ENCODE measurements at places on chromosomes 1 and 21.

- DNase-seq = no peak
Observed at GRCh38 chr1:95340061-95340460, 106.1 kb downstream of the RWDD3 start.

GRCh38 chr1:185292237-185292636 is 24.8 kb downstream of the IVNS1ABP start:
- DNase-seq = no peak

- no peak for DNase-seq
Observed at GRCh38 chr1:241396747-241397681, 40.0 kb upstream of the RGS7 start.

DNA sequence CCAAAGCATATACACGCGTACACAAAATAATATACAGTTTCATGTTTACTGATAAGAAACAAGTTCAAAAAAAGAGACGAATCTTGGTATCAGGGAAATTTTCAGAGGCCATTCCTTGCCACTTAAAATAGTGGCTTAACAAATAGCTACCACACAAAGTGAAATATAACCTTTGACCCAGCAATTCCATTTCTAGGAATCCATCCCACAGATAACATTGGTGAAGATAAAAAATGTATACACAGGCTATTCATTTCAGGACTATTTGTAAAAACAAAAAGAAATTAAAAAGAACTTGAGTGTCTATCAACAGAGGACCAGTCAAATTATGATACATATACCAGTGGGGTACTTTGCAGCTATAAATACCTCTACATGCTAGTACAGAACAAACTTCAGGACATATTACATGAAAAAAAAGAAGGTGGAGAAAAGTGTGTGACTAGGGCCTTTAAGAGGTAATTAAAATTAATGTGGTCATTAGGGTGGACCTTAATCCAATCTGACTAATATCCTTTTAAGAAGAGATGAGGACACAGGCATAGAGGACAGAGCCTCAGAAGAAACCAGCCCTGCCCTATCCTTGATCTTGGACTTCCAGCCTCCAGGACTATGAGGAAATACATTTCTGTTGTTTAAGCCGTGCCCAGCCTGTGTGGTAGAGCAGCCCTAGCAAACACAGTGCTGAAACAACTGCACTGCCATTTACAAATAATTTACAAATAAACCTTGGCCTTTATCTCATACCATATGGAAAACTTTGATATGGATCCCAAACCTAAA is 7.8 kb downstream of the UBE2G2 start:
- DNase-seq = no peak

DNA sequence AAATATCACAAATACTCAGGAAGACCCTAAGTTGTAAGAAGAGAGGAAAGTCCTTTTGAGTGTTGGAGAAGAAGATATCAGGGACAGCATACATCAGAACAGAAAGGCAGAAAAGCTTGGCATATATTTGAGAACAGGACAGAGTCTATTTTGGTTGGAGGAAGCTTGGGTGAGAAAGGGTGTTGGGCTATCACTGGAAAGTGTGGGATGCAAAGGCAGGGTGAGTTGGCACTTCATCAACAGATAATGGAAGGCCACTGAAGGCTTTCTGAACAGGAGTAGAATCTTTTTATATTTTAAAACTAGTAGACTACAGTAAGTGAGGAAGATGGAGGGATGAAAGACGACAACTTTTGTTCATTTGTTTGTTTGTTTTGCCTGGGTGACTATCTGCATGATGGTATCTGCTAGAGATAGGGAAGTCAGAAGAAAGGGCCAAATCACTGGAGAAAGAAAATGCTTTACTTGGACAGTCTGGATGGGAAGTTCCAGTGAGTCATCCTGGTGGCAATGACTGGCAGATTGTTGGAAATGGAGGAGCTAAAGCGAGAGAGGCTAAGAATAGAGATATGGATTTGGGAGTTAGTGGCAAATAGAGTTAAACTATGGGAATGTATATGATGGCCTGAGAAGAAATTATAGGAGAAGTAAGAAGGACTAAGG is 33.7 kb upstream of the KCNA2 start:
- DNase-seq = no peak

- no peak for DNase-seq
Observed at GRCh38 chr1:213982289-213982671, 5.5 kb upstream of the PROX1 start.

GRCh38 chr1:40825435-40825788 is 36.8 kb downstream of the CITED4 start:
- no peak for DNase-seq

DNA sequence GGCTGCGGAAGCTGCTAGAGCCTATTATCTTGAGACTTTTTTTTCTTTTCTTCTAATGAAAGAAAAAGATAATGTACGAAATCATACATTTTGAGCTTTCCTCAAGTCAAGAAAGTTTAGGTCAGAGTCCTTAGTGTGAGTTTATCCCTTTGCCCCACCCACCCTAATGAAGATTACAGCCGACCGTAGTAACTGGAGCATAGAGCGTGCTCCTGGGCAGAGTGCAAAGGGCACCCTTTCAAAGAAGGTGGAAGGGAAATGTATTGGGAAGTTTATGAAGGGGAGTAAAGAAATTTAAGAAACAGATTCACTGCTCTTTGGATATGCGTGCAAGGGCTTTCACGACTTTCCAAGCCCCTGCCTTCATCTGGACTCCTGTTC is 17.2 kb downstream of the GNG12 start:
- no peak for DNase-seq

DNA sequence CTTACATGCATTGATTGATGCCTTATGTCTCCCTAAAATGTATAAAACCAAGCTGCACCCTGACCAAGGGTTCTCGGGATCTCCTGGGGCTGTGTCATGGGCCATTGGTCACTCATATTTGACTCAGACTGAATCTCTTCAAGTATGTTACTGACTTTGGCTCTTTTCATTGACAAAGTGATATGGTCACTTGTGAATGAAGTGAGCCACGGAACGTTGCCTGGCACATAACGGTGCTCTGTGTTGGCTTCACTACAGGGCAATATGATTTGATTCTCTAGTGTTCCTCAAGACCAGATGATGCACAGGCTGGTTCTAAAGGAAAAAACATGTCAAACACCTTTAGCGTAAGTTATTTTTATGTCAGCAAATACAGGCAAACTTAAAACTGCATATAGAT is 11.4 kb upstream of the IL10RB start:
- no peak for DNase-seq

GRCh38 chr1:24725209-24725651 is 20.0 kb upstream of the CLIC4 start:
- no peak for DNase-seq

- no peak for DNase-seq
Observed at GRCh38 chr1:204275695-204276370, 62.0 kb upstream of the GOLT1A start.

DNA sequence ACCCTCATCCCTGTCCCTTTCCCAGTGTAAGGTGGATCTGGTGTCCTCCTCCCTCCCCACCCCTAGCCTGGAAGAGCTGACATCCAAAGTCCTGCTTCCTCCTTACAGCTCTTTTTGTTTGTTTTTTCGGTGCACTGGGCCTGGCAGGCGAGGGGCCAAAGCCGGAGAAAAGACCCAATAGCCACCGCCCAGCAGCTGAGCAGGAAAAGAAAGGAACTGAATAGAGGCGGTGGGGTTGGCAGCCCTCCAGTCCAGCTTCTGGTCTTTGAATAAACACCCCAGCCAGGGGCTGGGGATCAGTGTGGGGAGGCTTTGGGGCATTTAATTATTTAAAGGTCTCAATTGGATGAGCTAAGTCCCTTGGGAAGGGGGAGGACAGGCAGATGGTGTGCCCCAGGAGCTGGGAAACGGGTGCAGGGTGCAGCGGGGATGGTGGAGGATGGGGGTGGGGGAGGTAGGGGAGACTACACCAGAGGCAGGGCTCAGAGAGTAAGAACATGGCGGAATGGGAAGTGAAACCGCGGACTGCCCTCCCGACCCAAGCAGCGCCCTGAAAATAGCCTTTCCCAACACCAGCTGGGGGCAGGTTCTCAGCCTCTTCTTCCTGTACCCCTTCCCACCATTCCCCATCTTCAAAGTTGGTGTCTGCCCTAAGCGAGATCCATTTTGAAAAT is 20.2 kb downstream of the BTG2 start:
- DNase-seq = no peak

DNA sequence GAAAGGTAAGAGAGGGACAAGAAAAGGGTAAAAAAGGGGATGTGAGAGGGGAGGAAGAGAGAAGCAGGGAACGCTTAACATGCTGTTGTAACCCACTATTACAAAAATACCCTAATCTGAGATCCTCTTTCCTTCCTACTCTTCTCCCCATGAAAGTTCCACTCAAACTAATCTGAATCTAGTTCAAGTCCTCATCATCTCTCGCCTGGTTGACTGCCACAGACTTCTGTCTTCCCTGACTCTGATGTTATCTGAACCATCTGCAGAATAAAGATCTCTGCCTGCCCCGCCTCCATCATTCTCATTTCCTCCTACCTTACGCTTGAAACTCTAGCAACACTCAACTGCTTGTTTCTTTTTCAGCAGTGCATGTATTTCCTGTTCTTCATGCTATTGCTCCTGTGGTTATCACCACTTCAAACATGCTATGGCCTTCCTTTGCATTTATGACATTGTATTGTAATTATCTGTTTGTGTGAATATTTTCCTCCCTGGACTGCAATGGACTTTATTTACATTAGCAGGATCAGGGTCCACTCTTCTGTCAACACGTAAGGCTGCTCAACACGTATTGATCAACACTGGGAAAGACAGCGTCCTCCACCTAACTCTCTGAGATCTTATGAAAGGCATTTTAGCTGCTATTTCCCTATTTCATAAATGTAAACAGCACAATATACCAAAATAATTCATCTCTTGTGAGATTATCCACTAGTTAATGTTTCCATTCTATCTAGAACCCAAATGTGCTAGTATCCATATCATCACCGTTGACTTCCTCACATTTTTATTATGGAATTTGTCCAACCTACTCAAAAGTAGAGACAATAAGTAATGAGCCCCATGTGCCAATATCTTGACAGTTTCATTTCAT is 215.5 kb upstream of the USP25 start:
- no peak for DNase-seq

DNA sequence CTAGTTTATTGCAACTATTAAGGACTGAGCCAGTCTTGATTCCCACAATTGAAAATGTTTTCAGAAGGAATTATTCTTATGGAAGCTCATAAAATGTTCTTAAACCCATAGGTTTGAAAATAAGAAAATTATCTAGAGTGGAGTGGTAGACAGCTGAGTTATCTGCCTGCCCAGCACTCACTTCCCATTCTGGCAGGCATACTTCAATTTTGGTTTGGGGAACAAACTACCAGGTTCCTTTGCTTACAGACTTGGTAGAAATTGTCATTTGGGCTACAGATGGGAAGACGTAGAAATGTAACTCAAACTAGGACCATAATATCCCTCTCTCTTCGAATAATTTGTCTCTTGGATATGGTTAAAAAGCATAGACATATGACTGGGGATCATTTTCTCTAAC is 18.4 kb downstream of the JUN start:
- DNase-seq = no peak

- DNase-seq = no peak
Observed at GRCh38 chr1:209207701-209208286, 375.7 kb upstream of the CAMK1G start.
